ENCODE measurements at places on chromosomes 16 and 17.

GRCh38 chr16:4295581-4295980 is 20.3 kb upstream of the GLIS2 start:
- DNase-seq, result no peak

- DNase-seq, result no peak
These were observed 15.7 kb downstream of the PDP2 start for GRCh38 chr16:66895999-66896398.

- DNase-seq, result no peak
These were observed 134.5 kb upstream of the CHMP6 start for GRCh38 chr17:80856863-80857755.

DNA sequence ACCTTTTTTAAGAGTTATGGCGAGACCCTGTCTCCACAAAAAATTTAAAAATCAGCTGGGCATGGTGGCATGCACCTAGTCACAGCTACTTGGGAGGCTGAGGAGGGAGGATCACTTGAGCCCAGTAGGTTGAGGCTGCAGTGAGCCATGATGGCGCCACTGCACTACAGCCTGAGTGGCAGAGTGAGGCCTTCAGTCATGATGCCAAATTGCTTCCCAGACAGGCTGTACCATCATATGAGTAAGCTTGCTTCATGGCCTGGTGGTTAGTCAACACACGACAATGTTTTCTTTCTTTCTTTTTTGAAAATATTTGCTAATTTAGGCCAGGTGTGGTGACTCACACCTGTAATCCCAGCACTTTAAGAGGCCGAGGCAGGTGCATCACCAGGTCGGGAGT is 12.5 kb downstream of the NTAN1 start:
- no peak for DNase-seq

- no peak for DNase-seq
These were observed 43.9 kb downstream of the ATP2C2 start for GRCh38 chr16:84412262-84412661.

DNA sequence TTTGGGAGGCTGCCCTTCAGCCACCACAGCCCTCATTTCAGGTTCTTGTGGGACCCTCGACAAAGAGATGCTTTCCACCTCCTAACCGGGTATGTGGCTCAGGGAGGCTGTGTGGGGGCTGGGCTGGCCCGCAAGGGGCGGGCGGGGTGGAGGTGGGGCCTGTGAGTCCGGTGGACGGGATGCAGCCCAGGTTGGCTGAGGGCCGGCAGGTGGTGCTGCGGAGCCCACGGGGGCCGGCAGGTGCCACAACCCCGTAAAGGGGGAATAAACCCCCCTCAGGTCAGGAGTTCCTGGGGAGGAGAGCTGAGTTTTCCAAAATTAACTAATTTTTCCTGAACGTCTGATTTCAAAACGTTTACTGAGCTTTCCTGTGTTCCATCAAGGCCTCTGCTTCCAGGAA is 4.9 kb upstream of the CIAO3 start:
- DNase-seq, result no peak

- peak; percentile 35 for DNase-seq
These were observed 11.8 kb downstream of the GNAO1 start for GRCh38 chr16:56203052-56203451.

GRCh38 chr17:39231591-39232551 is 6.1 kb upstream of the STAC2 start:
- no peak for DNase-seq

DNA sequence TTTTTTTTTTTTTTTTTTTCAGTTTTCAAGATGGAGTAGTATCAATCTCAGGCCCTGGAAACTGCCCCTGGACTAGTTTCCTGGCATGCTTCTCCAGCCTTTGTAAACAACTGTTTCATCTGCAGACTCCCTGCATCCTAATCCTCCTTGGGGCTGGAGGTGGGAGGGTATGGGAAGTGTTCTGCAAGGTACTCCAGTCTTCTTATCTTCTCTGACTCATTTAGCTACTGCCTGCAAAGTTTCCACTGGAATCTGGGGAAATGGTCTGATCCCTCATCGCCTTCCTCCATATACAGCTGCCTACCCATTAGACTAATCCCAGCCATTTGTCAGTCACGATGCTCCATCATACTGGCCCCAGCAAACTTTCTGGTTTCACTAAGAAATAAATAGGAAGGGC is 21.5 kb downstream of the COPZ2 start:
- no peak for DNase-seq

GRCh38 chr17:57106836-57107497 is 21.9 kb downstream of the AKAP1 start:
- DNase-seq, result no peak

- DNase-seq, result no peak
These were observed 94.1 kb downstream of the MRM3 start for GRCh38 chr17:876272-876671.

DNA sequence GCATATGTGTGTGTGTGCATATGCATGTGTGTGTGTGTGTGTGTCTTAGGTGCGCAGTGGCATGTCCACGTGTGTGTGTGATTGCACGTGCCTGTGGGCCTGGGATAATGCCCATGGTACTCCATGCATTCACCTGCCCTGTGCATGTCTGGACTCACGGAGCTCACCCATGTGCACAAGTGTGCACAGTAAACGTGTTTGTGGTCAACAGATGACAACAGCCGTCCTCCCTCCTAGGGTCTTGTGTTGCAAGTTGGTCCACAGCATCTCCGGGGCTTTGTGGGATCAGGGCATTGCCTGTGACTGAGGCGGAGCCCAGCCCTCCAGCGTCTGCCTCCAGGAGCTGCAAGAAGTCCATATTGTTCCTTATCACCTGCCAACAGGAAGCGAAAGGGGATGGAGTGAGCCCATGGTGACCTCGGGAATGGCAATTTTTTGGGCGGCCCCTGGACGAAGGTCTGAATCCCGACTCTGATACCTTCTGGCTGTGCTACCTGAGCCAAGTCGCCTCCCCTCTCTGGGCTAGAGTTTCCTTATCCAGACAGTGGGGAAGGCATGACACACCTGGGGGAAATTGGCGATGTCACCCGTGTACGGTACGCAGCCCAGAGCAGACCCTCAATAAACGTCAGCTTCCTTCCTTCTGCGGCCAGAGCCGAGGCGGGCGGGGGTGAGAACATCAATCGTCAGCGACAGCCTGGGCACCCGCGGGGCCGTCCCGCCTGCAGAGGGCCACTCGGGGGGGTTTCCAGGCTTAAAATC is 47.6 kb downstream of the IL21R start:
- DNase-seq, result no peak

DNA sequence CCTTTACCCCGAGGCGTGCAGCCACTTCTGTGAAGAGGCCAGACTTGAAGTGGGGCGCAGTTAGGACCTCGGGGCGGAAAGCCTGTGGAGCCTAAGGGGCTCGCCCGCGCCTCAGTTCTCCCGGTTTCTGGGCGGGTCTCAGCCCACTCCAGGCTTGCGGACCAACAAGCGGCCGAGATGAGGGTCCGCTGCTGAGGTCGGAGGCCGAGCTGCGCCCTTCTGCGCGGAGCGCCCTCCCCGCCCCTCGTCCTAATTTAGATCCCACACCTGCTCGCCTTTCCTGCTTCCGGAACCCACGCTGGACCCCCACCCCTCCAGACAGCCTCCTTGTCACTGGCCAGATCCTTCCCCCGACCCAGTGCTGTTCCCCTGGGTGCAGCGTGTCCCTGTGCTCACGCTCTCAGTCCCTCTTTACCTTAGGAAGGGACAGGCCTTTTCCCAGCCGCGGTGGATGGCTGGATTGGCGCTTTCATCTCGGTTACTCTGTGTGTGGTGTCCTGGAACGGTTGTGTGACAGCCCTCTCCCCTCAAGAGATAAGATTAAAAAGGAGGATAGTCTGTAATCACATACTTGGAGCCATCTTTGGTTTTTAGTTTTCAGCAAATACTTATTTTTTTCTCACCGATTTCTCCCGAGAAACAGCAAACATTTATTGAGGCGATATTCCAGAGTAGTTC is 933 bp upstream of the ATXN7L3 start:
- DNase-seq, result no peak

GRCh38 chr17:14098246-14098645 is 28.9 kb downstream of the COX10 start:
- no peak for DNase-seq

- DNase-seq, result no peak
These were observed 5.3 kb upstream of the WSCD1 start for GRCh38 chr17:6064868-6065267.

GRCh38 chr16:23682181-23682580 is 3.5 kb downstream of the PLK1 start:
- DNase-seq, result no peak

- no peak for DNase-seq
These were observed 57.0 kb downstream of the GRB2 start for GRCh38 chr17:75348386-75349012.

- DNase-seq, result no peak
These were observed 60.3 kb downstream of the GSG1L start for GRCh38 chr16:28003021-28003865.

DNA sequence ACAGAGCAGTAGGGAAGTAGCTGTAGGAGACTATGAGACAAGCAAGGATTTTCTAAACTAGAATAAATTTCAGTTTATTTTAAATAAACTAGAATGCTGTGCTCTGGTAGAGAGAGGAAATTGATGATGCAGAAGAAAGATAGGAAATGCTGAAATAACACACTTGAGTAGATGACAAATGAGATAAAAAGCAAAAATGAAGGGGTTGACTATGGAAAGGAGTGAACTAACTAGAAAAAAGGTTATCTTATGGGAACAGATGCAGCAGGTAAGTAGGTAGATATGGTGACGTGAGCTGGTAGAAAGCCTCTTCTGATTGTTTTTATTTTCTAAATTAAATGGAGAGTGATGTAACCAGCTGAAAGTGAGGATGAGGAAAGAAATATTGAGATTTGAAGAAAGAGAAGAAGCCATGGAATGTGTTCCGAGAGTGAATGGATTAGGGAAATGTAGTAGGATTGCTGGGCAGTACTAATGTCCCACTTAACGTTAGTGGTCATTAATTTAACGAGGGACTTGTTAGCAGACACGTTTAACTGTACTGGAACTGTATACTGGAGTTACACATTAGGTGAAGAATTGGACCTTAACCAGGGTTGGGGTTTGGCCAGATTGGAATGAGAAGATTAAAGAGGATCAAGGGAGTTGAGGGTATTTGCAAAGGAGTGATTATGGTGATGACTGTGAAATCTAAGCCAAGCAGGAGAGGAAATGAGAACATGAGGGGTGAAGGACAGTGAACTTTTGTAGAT is 196.5 kb downstream of the TANC2 start:
- no peak for DNase-seq

GRCh38 chr17:79026376-79027273 is 2.7 kb downstream of the C1QTNF1 start:
- DNase-seq, result no peak

GRCh38 chr16:52528393-52529065 is 18.4 kb downstream of the TOX3 start:
- no peak for DNase-seq

DNA sequence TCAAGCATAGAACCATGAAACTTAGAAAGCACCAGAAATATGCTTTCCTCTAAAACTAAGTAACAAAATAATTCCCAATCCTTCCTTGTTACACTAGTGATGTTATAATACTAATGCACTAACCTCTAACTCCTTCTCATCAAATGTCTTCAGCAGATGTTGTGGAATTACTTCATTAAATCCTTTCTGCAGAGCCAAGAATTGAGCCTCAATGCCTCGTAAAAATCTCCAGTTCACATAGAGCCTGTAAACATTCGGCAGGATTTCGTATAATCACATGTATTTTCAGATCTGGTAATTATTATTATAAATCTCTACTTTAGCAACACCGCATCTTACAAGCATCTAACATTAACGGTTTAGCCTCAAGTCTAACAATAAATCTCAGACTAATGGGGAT is 44.7 kb downstream of the CEP95 start:
- no peak for DNase-seq

DNA sequence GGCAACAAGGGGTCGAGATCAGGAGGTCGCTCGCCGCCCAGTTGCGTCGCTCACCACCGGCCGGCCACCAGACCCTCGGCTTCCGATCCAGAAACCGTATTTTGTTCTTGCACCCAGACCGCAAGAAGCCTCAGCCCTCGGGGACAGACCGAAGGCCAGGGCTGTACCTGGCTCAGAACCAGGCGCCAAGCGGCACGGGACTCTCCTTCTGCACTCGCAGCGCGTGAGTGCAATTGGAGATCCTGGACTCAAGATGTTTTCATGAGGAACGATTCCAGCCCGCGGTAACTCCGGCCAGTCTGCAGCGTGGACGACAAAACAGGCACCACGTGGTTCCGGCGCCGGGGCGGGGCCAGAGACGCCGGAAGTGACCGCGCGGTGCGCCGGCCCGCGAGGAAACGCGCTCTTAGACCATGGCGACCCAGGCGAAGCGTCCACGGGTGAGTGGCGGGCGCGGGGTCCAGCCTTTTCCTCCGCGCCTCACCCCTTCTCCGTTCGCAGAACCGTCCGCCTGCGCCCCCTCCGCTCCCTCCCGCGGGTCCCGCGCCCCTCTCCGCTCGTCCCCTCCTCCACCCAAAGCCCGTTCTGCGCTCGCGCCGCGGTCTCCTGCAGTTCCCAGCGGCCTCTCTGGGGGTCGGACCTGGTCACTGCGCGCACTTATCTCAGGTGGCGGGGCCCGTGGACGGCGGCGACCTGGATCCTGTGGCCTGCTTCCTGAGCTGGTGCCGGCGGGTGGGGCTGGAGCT is at the start of gene SETD6:
Gene SETD6, plus strand, starts transcription at position 393 of the 746 bp plus-strand sequence. Its CDS starts 21 bp downstream, at position 414.
- no peak for DNase-seq

- DNase-seq, result no peak
These were observed 224.5 kb upstream of the CNTNAP4 start for GRCh38 chr16:76052725-76053124.

- DNase-seq, result no peak
These were observed 289.0 kb upstream of the XYLT1 start for GRCh38 chr16:17759451-17760390.

DNA sequence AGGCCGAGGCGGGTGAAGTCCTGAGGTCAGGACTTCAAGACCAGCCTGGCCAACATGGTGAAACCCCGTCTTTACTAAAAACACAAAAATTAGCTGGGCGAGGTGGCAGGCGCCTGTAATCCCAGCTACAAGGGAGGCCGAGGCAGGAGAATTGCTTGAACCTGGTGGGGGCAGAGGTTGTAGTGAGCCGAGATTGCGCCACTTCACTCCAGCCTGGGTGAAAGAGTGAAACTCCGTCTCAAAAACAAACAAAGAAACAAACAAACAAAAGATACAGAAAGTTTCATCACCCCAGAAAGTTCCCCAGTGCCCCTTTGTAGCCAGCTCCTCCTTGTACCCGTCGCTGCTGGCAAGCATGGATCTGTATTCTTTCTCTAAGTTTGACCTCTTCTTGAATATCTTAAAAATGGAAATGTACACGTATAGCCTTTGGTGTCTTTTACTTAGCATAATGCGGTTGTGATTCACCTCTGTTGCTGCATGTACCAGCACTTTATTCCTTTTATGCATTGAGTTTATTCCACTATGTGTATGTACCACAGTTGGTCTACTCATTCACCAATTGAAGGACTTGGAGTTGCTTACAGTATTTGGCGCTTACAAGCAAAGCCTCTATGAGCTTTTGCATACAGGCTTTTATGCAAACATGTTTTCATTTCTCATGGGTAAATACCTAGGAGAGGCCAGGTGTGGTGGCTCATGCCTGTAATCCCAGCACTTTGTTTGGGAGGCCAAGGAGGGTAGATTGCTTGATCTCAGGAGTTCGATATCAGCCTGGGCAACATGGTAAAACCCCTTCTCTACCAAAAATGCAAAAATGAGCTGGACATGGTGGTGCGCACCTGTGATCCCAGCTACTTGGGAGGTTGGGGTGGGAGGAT is 87.5 kb upstream of the CLEC18A start:
- no peak for DNase-seq

GRCh38 chr17:35716897-35717465 is 14.5 kb upstream of the RASL10B start:
- DNase-seq, result no peak

GRCh38 chr16:81558444-81559175 is 114.0 kb downstream of the CMIP start:
- no peak for DNase-seq

- DNase-seq, result no peak
These were observed 5.6 kb downstream of the ALOX12 start for GRCh38 chr17:7001318-7001961.

Measured in SIG-M5 (cell line).